ENCODE measurements at places on chromosomes 16 and 17.
A peak's percentile ranks its signal among the peaks of the same experiment; 100 is the strongest.

- DNase-seq: peak; percentile 70
Observed at GRCh38 chr17:71188811-71189492, 931.9 kb upstream of the SOX9 start.

GRCh38 chr16:68369697-68370580, 59.1 kb downstream of the PRMT7 start:
- no peak for DNase-seq

DNA sequence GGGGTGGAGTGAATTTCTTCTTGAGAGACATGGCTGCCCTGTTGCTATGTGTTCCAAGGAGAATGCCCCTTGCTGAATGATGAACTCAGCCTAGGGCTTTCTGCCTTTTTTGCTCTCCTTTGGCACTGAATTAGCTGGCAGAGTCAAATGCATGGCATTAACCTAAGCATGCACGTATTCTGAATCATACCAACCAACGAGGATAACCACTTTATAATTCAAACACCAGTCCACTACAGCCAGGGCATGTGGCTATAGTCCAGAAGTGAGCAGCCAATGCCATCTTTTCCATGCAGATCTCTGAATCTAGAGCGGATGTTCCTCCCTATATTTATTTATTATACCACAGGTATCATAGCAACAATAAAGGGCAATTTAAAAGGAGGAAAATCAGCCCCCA, 15.7 kb downstream of the TMIGD1 start:
- DNase-seq: no peak

DNA sequence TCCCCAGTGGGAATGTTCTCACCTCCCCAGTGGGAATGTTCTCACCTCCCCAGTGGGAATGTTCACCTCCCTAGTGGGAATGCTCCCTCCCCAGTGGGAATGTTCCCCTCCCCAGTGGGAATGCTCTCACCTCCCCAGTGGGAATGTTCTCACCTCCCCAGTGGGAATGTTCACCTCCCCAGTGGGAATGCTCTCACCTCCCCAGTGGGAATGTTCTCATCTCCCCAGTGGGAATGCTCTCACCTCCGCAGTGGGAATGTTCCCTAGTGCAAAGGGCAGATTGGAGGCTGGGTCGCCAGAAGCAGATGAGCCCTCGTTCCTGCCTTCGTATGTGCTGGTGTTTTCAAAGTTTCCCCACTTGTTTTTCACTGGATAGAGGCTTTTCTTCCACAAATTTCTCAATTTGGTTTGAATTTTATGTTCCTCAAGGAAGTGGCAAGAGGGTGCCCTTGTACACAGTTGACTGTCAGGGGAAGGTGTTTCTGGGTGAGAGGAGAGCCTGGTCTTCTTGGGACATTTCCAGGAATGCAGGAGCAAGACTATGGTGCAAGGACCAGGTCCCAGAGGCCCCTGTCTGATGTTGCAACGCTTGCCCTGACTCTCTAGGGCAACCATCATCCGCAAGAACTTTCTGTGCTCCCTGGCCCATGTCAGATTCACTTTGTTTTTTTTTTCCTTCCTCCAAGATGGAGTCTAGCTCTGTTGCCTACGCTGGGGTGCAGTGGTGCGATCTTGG, 34.0 kb downstream of the TRARG1 start:
- DNase-seq: no peak

GRCh38 chr17:66420961-66421371, 118.6 kb downstream of the PRKCA start:
- DNase-seq: no peak

- peak; percentile 41 for DNase-seq
Observed at GRCh38 chr17:52064791-52065211, 93.7 kb downstream of the CA10 start.

DNA sequence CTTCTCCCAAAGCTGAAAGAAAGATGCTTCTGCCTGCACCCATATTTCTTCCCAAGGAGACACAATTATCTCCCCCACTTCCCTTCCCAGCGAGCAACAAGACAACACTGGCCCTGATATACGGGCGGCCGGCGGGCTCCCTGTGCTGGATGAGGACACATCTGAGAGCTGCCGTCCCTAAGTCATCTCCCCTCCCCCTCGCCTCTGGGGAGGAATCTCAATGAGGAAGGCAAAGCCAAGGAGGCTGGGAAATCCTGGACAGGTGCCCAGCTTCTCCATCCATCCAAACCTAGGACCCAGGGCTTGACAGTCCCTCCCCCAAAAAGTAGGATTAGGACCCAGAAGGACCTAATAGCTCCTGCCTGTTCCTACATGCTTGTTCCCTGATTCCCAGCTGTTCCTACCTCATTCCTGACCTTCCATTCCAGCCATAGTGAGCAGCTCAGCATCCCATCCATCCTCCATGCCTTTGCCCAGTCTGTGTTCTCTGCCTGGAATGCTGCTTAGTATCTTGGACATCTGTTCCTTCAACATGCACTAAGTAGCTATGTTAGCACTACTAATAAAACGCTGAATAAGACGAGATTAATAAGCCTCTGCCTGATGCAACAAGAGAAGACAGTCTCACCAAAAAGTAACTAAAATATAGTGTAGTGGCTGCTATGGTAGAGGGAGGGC, 167.9 kb downstream of the CCT6B start:
- no peak for DNase-seq

DNA sequence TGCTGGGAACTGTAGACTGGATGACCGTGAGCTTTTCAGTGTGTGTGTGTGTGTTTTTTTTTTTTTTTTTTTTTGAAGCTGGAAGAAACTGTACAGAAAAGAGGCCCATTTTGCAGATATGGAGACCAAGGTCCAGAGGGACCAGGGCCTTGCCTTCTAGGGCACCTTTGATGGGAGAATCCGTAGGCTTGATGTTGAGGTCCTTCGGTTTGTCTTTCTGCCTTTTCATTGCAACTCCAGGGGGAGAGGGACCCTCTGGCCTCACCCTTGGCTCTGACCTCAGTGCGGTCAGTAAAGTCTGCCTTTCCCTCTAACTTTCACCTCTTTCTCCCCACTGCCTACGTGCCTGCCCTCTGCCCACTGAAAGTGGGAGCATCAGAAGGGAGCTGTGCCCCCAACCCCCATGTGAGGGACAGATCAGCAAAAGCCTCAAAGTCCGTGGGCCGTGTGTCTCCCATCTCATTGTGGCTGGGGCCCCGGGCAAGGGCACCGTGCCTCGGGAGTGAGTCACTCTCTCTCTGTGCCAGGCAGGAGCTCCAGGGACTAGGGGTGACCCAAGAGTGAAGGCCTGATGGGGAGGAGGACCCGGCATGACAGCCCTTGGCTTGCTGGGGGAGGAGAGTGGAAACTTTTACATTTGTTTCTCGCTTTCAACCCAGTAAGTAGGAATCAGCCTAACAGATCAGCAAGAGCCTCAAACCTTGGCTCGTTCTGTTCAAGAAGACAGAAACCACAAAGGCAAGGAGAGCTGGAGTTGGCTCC, 123.6 kb downstream of the CMIP start:
- DNase-seq: peak; percentile 89

GRCh38 chr16:5581908-5582307, 484.3 kb upstream of the EEF2KMT start:
- peak; percentile 20 for DNase-seq

DNA sequence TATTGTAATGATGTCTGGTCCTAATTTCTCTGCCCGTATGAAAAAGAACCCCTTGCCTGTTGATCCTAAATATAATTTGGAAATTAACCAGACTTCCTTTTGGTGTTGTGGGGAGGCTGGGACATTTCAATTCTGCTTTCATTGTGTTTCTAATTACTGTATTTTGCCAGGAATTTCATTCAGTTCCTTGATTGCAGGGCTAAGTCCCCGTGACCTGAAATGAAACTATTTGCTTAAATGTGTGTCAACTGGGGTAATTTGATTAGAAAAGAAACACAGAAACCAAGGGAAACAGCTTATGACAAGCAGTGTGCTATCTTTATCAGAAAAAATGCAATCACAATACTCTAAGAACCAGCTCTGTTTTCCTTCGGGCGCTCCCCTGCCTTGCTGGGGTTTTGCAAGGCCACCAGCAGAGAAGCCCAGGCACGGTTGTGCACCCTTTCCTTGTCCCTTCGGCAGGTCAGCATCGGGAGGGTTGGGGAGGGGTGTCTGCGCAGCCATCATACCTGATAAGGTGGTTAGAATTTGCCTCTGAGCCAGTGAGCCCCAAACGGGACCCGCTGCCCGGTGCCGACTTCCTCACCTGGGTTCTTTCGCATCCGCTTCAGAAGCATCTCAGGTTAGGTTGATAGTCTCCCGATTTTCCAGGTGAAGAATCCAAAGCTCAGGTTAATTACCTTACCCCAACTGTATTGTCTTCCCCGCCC, 19.4 kb downstream of the KLHL36 start:
- no peak for DNase-seq

DNA sequence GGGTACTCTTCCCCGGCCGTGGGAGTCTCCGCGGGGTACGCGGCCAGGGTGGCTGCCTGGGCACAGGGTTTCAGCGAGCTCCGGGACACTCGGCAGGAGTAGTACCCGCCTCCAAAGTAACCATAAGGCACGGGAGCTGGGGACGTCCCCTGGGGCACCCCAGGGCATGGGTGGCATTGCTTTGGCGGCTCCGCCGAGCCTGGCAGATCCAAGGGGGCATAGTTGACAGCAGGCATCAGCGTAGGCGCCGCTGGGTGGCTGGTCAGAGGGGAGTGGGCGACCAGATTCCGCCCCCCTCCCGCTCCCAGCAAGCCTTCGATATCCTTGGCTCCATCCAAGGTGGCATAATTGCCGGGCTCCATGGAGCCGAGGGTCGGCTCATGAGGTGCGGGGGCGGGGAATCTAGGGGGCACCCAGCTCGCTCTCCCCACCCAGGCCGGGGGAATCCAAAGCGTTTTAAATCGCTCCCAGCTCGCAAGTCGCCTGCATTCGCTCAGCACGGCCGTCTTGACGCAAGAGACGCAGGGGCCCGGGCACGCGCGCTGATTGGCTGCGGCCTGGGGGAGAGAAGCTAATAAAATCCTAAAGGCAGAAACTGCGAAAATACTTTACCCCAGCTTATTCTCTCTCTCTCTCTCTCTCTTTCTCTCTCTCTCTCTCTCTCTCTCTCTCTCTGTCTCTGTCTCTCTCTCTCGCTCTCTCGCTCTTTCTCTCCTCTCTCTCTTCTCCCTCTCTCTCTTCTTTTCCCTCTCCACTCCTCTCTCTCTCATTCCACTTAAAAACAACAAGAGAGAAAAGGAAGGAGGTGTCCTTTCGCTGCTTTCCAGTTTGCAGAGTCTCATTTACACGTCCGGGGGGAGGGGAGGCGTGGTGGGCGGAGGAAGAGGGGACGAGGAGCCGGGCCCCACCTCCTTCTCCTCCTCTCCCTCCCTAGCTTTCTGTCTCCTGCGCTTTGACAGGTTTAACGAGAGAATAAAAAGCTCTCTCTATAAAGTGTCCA, at the start of gene HOXB13:
TSS of gene HOXB13 (minus strand) at position 519 of the 1,000 bp plus-strand sequence. CDS start at position 362, 157 bp downstream.
- DNase-seq: peak; percentile 88

Measured in urothelium cell line (cell line).